ENCODE measurements at places on chromosomes 2 and 18.
A peak's percentile ranks its signal among the peaks of the same experiment; 100 is the strongest.

GRCh38 chr18:78965917-78966792 is 13.5 kb upstream of the SALL3 start:
- no peak for DNase-seq

GRCh38 chr2:47225061-47225783 is 70.1 kb upstream of the STPG4 start:
- DNase-seq = no peak

DNA sequence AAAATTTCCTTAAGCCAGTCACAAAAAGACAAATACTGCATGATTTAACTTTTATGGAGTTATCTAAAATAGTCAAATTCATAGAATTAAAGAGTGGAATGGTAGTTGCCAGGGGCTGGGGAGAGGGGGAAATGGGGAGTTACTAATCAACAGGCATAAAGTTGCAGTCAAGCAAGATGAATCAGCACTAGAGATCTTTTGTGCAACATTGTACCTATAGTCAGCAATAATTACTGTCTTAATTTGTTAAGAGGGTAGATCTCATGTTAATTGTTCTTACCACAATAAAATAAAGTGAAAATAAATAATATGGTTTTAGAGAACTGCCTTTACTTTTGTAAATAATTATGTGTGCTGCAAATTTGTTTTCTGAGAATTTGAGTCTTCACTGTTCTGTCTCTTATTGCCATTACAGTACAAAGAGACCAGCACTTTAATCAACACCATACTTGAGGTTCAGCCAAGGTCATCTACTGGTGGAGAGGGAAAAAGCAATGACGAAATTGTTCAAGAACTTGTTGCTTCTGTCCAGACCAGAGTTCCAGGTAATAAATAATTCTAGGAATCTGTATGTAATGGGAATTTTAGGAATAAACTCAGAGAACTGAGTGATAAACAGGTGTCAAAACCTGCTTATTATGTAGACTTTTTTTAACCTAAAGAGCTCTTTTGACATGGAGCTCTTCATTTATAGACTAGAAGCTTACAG is 75.5 kb downstream of the TRABD2A start:
- DNase-seq = no peak

DNA sequence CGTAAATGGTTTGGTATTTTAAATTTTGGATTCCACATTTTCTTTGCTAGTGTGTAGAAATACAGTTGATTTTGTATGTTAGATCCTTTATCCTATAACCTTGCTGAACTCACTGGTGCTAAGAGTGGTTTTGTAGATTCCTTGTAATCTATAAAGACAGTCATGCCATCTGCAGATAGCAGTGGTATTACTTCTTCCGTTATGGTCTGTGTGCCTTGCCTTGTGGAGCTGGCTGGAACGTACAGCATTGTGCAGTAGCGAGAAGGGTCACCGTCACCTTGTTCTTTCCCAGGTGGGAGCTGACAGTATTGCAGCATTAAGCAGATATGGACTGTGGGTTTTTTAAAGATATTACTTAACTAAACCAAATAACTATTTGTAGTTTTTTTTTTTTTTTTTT is 33.7 kb downstream of the ATP9B start:
- DNase-seq = no peak

GRCh38 chr2:112065966-112066365 is 10.9 kb downstream of the TMEM87B start:
- no peak for DNase-seq

DNA sequence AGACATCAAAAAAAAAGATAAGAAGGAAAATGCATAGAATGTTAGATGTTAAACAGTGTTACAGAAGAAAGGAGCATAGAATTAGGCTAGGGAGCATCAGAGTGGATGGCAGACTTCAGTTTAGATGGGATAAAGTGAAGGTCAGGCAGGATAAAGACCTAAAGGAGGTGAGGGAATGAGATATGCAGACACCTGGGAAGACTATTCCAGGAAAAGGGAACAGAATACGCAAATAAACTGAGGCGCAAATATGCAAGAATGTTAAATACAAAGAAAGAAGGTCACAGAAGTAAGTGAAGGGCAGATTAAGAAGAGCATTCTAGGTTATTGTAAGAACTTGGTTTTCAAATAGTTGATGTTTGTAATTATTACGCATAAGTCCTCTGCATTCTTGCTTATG is 116.3 kb upstream of the REG3A start:
- no peak for DNase-seq

DNA sequence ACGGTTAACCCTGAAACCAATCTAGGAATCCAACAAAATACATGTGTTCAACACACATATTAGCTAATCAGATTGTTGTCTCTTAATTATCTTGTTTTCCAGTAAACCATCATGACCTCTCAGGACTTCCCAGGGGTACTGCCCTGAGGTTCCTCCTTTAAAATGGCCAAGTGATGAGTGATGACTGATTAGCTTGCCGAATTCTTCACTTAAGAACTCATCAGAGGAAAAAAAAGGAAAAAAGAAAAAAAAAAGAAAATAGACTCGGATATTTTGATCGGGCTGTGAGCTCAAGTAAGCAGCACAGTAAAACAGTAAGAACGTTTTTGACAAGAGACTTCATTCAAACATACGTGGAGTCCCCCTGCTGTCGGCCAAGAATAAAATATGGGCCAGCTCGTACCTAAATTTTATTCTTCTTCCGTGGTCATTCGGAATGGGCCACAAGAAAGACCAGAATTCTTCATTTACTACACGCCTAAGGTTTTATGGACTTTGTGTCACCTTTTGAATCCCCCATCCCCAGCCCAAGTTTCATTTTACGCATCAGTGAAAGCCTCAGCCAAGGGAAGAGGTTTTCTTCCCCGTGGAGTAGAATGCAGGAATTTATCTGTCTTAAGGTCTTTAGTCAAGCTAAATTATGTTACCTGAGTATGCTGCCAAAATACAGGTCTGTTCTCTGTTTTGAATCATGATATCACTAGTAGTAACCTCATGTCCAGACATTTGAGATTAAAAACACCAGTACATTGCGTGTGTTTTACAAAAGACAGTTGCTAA is 40.5 kb downstream of the COLEC12 start:
- no peak for DNase-seq

DNA sequence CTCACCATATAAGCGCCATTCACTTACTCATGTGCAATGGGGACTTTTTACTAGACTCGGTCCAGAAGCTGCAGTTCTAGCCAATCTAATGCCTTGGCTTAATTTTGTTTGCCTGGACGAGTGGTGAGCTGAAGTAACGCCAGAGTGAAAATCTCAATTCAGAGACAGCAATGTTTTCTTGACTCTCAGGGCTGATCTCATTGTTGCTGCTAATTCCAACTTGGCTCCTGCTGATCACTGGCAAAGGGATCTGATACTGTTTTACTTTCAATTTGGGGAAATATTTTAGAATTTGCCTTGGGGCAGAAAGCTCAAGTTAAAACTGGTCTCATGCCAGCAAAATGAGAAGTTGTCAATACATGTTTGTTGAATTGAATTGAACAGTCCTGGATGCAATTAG is 906.6 kb upstream of the CDH2 start:
- no peak for DNase-seq

- DNase-seq = no peak
These were observed 47.7 kb downstream of the MAP3K19 start for GRCh38 chr2:134999521-134999920.

DNA sequence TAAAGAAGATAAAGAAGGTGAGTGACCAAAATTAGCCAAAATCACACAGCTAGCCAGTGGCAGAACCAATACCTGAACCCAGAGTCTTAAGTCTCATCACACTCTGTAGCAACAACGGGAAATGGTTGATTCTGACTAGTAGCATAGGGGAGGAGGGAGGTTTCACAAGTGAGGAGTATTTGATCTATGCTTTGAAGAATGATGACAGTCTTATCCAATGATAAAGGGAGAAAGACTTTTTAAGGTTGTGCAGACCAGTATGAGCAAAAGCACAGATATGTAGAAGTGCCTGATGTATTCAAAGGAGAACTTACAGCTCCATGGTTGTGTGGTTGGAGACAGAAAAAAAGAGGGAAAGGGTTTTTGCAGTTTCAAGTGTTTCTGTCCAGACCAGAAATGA is 50.7 kb upstream of the LINC00305 start:
- no peak for DNase-seq

DNA sequence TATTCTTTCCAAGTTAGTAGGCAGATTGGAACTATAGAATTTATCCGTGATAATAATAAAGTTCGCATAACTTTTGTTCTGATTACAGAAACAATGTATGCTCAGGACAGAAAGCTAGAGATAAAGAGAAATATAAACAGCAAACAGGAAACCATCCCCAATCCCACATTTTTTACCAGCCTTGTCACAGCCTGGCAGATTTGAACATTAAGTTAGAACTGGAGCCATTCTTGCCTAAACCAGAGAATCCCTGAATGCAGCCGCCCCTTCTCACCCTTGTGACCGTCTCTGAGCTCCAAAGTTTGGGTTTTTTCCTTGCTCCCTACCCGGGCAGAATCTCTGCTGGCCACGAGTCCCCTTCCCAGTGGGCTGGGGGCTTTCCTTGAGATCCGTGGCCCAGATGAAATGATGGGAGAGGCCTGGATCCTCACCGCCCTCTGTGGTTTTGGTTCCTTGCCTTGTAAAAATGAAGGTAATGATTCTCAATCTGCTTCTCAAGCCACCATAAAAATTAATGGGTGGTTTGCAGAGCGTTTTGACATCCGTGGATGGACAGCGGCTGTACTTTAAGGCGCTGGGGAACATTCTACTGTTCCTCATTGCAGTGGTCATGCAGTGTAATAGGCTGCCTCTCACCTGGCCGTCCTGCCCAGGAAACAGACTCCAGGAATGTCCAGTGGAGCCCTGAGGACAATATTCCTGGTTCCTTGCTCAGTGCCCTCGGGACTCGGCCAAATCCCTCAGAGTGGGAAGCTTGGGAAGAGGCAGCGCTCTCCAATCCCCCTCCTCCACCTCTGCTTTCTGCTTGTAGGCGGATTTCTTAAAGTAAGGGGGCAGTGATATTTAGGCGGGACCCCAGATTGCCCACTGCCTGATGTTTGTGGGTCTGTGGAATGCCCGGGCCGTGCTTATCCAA is 1.6 kb downstream of the SH3BP4 start:
- no peak for DNase-seq

DNA sequence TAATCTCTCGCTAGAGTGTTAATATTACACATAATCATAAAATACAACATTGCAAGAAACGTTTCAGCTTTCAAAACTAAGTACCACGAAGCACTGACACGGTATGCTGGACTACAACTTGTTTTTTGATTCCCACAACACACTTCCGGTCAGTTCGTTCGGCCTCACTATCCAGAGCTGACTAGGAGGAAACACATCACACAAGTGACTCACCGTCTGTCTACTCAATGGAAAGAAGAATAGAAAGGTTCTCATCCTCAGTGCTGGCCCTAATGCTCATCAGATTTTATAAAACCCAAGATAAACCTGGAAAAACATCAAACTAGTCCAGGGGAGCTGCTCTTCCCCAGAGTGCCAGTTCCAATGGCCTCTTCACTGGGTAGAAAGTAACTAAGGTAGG is 42.9 kb downstream of the ZNF385B start:
- DNase-seq = no peak

DNA sequence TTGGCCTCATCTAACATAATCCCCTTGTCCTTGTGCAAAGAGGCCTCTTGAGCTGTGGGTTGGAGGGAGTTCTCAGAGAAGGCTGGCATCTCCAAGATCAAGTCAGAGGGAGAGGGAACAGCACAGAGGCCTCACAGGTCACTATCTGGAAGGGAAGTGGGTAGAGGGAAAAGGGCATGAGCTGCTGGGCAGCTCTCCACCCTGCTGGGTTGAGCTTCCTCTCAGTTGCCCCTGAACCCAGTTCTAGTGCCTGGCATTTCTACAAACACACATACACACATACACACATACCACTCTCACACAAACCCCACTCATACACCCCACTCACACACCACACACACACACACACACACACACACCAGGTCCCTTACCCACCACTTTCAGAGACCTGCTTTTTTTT is 30.3 kb upstream of the RMP24 start:
- no peak for DNase-seq

DNA sequence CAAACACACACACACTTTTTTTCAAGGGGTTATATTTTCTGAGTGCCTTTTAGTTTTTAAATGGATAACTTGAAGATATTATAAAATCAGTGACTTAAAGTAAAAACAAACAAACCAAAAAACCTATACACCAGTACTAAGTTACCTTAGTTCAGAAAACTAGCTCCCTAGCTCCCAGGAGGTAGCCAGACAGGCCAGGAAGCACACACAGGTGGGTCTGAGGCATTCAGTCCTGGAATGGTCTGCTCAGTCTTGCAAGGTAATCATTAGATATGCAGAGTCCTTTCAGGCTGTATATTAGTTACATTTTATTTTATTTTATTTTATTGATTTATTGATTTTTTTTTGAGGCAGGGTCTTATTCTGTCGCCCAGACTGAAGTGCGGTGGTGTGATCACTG is 10.7 kb upstream of the DYNC2LI1 start:
- no peak for DNase-seq

- no peak for DNase-seq
These were observed 81.1 kb upstream of the SLC39A10 start for GRCh38 chr2:195575879-195576401.

GRCh38 chr2:101150306-101151145 is 656 bp downstream of the TBC1D8 start:
- no peak for DNase-seq

- no peak for DNase-seq
These were observed 411.1 kb downstream of the RAD51AP2 start for GRCh38 chr2:17107151-17107550.

- no peak for DNase-seq
These were observed 34.6 kb downstream of the TGFBRAP1 start for GRCh38 chr2:105294844-105295481.

- no peak for DNase-seq
These were observed 48.1 kb downstream of the ATOH8 start for GRCh38 chr2:85801871-85802270.

DNA sequence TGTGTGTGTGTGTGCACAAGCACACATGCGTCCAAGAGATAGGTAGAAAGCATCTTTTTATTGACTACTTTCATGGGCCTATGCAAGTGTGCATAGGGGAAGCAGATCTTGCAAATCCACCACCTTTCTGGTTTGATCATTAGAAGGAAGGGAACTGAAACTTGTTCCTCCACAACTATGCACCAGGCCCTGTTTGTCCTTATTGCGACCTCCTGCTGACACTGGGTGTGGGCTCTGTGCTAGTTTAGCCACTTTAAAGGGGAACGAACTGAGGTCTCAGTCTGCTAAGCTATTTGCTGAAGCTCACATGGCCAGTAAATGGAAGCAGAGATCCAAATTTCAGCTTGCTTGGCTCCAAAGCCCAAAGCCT is 32.1 kb upstream of the INSIG2 start:
- DNase-seq = no peak

GRCh38 chr2:196205881-196206435 is 34.6 kb upstream of the STK17B start:
- no peak for DNase-seq

- no peak for DNase-seq
These were observed 57.6 kb downstream of the EVA1A start for GRCh38 chr2:75503048-75503607.

- DNase-seq = peak; percentile 18
These were observed 8.6 kb upstream of the IL36A start for GRCh38 chr2:112996635-112997034.

DNA sequence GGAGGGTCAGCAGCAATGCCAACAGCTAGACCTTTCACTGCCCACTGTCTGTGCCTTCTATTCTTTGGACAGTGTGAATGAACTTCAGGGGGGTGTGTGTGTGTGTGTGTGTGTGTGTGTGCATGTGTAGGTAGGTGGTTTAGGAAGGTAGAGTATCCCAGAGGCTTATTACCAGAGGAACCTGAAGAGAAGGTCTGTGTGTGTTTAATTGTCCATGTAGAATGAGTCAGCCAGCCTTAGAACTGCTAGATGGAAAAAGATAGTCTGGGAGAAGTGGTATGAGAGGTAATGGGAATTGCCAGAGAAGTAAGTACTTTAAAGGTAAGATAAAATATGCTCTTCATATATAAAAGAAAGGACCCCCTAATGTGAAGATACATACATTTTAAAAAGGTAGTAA is 522.2 kb downstream of the PIK3C3 start:
- DNase-seq = no peak
